Stimulated activated CD4-positive, alpha-beta T cell treated with anti-CD3 and anti-CD28 coated beads, Interleukin-15, amount 100 ng/mL, for 1 hour (primary cell): ENCODE measurements at places on chromosomes 16 and 17.

DNA sequence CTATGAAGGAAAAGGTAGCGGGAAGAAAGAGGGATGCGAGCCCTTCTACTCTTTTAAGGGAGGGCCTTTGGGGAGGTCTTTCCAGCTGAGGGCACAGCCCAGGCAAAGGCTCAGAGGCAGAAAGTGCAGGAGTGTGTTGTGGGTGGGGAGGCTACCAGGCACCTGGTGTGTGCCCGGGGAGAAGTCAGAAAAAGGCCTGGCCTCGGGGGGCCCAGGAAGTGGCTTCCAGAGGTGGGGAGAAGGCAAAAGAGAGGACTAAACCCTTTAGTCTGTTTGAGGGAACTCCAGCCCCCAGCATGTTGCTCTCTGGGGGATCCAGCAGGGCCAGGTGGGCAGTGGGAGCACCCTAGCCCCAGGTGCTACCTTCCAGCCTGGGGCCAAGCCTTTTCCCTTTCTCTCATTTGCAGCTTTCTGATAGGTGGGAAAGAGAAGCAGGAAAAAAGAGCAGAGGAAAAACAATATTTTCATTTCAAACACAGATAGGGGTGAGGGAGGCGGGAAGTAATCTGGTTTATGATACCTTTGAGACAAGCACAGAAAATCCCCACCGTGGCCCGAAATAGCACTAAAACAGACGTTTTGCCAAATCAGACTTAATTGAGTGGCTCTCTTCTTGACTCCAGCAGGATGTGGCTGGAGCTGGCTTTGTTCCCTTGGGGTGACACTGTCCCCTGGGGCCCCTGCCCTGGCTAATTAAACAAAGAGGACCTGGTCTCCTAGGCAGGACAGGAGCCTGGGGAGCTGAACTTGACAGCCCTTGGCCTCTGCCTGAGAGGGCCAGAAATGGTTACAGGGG, 10.4 kb downstream of the RAI1 start:
- no peak for DNase-seq

GRCh38 chr16:9976601-9977000, 205.6 kb downstream of the GRIN2A start:
- DNase-seq = no peak

- DNase-seq = no peak
Measured at GRCh38 chr16:49674351-49674851, 181.5 kb downstream of the ZNF423 start.

- DNase-seq = no peak
Measured at GRCh38 chr17:52024300-52024870, 134.1 kb downstream of the CA10 start.

DNA sequence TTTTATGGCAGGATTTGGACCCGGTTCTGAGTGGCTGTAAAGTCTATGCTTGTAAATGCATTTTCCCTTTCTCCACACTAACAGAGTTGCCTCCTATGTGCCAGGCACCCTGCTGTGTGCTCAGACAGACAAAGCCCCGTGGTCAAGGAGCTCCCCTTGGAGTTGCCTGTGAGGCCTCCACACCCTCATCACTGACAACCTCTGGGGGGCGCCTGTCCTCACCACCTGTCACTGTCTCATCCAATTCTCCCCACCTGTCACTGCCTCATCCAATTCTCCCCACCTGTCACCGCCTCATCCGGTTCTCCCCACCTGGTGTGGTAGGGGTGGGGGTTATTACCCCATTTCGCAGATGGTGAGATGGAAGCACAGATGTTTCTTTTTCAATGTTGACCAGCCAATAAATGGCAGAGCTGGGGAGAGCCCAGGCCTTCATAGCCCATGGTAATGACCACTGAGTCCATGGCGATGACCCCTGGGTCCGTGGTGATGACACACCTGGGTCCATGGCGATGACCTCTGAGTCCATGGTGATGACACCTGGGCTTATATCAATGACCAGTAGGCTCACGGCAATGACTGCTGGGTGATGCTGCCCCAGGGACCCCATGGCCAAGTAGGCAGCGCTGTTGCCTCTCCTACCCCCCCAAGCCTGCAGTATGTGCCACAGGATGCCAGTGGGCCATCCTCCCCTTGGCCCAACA, 150.1 kb downstream of the IRF8 start:
- DNase-seq = no peak

DNA sequence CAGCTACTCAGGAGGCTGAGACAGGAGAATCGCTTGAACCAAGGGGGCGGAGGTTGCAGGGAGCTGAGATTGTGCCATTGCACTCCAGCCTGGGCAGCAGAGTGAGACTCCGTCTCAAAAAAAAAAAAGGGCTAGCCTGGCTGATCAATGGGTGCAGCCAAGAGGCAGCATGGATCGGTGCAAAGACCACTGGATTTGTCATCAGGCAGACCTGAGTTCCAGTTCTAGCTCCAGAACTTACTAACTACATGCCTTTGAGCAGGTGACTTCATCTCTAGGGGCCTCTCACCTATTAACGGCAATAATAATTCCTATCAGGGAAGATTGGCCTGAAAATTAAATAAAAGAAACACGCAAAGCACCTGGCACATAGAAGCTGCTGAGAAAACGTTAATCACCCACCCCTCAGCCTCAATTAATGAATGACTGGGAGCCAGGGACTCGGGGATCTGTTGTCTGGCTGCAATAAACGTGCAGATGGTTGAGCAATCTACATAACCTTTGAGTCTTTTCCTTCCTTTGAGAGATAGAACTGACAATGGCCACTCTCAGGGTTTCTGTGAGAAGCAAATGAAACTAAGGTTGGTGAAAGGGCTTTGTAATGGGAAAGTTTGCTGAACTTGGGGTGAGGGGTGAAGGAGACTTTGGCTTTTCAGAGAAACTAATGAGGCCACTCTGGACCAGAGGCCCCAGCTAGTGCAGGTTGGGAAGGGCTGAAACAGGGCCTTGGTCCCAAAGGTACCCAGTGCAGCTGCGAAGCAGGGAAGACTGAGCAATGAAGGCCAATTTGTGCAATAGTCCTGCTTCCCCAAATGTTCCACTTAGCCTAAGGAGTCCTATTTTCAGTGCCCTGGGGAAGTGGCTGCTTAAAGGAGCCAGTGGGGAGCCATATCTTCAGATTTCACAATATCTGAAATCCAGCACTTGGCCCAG, 7.6 kb downstream of the SEZ6L2 start:
- no peak for DNase-seq

DNA sequence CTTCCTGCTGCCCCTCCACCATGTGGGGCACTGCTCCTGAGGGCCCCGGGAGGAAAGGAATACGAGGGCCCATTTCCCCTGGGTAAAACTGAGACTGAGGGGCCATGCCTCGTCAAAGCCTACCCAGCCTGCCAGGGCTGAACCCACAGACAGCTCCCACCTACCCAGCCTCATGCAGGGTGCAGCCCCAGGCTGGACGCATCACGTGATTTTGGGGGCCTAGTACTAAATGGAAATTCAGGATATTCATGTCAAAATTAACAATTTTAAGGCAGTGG, 3.4 kb upstream of the OSGIN1 start:
- no peak for DNase-seq

- DNase-seq = no peak
Measured at GRCh38 chr16:2813771-2814221, 3.2 kb upstream of the PRSS21 start.

DNA sequence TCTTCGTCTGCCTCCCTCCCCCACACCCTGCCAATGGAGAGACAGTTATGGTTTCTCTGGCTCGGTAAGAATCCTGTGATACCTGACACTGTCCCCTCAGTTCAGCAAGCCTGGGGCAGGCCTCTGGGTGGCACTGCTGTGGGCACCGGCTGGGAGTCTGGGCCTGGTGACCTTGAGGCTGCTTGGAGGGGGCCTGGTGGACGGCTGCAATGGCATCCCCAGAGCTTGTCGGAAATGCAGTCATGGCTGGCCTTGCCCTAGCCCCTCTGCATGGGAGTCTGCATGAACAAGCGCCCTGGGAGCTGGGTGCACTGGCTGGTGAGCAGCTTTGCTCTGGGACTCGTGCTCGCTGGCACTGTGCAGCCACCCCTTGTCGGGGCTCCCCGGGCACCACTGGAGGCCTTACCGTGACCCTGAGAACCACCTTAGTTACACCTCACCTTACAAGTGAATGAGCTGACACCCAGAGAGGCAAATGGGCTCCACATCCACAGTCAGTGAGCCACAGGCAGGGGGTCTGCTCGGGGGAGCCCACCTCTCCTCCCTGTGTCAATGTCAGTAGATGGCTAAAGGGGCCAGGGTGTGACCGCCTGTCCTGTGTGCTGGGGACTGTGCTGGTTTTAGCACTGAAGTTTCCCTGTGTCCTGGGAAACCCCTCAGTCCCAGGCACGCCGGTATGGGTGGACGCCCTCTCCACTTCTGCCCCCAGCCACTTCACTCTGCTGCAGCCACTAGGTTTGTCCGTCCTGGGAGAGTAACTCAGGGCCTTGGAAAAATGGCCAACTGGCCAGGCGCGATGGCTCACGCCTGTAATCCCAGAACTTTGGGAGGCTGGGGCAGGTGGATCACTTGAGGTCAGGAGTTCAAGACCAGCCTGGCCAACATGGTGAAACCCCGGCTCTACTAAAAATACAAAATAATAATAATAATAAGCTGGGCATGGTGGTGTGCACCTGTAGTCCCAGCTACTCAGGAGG, 1.4 kb downstream of the LGALS3BP start:
- no peak for DNase-seq

DNA sequence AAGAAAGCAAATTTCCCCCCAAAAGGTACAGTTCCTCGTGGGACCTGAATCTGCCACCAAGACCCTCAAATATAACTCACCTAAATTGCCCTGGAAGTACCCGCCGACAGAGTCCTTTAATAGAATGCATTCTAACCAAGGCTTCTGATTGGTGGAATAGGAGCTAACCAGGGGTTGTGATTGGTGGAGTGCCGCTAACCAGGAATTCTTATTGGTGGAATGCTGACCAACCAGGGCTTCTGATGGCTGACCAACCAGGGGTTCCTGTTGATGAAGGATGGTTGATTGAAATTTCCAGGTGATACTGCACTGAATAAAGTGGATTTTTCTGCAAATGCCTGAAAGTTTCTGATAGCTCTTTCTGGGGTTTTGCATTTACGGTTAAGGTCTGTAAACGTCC, 6.5 kb downstream of the TFAP4 start:
- DNase-seq = no peak

- DNase-seq = no peak
Measured at GRCh38 chr17:72206376-72206775, 85.6 kb downstream of the SOX9 start.

DNA sequence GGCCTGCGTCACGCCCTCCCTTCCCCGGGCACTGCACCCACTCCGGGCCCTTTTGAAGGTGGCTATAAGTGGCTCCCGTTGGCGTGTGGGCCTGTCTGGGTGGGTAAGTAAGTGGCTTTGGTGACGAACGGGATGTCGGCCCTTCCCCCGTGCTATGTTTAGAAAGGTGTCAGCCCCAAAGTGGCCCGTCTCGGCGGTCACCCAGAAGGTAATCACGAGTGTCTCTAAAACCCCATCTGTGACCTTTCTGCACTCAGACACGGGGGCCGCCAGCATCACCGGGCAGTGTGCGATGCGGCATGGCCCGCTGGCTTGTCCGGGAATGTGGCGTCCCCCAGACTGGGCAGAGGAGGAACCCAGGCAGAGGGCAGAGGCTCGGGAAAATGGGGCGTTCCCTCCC, 88.2 kb downstream of the IRX5 start:
- no peak for DNase-seq

DNA sequence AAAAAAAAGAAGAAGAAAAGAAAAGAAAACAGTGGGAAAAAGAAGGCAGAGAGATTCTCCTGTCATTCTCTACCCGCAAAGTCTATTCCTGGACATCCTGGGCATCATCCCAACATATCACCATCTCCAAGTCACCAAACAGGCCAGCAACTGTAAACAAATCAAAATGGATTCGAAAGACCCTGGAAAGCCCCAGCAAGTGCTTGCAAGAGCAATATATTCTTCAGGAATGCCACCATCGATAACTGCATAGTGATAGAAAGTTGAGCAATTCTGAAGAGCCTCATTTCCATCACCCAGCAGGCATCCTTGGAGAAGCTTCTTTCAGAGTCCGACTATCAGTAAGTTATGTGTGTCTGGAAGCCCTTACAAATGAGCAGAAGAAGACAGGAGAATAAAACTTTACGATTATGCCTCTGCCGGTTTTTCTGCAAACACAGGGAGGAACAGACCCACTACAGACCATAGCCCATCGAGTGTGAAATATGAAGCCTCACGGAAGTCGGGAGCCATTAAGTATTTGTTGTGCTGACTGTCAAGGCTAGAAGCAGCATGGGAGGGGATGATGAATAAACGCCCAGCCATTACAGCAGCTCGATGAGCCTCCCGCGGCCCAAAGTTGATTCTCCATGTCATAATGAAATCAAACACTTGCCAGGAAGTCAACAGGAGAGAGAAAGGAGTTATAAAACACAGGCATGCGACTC, 64.5 kb upstream of the SEC14L1 start:
- no peak for DNase-seq

DNA sequence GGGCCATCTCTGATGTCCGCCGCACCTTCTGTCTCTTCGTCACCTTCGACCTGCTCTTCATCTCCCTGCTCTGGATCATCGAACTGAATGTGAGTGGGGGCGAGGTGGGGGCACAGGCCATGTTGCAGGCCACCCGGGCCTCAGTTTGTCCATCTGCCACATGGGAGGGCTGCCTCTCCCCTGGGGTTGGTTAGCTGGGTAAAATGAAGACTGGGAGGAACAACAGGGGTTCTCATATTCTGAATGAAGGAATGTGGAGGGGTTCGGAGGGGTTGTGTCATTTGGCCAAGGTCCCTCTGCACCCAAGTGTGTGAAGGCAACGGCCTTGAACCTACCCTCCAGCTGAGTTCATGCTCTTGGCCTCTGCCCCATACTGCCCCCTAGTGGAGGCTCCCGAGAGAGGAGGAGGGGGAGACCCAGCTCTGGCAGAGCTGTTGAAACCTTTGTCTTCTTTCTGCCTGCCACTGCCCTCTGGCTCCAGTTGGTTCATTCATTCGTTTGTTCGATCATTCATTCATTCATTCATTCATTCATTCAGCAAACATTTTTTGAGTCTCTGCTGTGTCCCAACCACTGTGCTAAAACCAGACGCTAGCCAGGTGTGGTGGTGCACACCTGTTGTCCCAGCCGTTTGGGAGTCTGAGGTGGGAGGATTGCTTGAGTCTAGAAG, 11.4 kb upstream of the TCAP start:
- peak; percentile 59 for DNase-seq

DNA sequence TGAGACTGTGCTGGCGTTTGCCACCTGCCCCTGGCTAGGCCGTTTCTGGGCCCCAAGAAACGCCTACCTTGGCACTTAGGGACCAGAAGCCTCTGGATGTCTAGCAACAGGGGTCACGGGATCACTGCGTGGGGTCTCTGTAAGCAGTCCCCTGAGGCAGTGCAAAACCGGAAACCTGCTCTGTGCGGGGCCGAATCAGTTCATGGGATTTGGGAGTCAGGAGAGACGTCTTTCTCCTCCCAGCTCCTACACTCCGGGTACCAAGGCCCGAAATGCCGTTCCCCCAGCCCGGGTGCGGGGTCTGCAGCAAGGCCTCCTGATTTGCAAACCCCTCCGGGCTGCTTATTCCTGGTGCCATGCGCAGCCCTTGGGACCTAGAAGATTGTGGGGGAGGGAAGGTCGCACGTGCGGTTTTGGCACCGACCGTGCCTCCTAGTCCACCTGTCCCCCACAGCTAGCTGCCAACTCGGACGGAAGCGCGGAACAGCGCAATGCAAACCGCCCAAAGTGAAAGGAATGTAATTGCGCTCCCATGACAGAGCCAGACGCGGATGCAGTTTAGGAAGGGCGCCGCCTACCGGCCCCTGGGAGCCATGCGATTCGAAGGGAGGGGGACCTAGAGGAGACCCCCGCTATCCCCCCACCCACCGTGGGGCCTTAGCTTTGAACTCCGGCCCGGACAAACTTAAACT, 6.5 kb downstream of the IRX5 start:
- no peak for DNase-seq

GRCh38 chr16:68707340-68708152, 29.5 kb upstream of the CDH1 start:
- no peak for DNase-seq

- no peak for DNase-seq
Measured at GRCh38 chr17:48132385-48132784, 24.8 kb downstream of the SNX11 start.
